ENCODE measurements at places on chromosomes 1 and 21.

DNA sequence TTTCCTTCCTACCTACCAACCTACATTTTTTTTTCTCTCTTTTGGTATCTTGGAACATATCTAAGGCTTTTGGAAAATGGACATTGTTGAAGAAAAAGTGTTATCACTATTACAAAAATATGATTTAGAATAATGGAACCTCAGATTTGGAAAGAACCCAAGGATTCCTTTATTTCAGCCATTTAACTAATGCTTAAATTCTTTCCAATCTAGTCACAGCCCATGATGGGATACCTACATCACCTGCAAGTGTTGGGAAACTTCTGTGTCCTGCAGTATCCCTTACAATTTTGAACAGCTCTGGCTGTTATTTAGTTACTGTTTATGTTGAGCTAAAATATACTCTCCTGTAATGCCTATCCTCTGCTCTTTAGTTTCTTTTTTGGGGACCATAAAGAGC, 22.3 kb upstream of the APOBEC4 start:
- DNase-seq, result no peak

DNA sequence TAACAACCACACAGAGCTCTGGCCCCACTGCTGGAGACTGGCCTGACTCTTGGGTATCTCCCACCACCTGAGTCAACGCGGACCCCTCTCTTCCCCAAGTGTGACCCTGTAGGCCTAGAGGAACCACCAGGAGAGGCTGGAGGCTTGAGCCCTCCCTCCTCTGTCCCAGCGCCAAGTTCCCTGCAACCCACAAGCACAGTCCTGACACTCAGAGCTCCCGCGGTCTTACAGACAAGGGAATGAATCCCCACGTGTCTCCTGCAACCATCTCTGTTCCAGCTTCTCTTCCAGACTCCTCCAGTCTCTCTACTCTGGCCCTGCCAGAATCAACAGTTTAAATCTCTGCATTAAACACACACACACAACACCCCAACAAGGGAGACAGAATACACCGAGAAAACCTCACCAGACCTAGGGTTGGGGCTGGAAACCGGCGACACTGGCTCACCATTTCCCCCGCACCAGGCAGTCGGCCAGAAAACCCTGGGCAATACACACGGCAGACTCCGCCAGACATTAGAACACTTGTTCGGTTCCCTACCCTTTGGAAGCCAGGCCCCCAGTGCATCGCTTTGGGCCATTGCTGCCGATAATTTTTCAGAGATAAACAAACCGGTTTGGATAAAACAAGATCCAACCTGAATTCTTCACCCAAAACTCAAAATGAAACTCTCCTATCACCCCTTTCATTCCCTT, 21.7 kb downstream of the CASZ1 start:
- no peak for DNase-seq

GRCh38 chr1:164813776-164814175, 254.8 kb downstream of the PBX1 start:
- DNase-seq, result no peak

DNA sequence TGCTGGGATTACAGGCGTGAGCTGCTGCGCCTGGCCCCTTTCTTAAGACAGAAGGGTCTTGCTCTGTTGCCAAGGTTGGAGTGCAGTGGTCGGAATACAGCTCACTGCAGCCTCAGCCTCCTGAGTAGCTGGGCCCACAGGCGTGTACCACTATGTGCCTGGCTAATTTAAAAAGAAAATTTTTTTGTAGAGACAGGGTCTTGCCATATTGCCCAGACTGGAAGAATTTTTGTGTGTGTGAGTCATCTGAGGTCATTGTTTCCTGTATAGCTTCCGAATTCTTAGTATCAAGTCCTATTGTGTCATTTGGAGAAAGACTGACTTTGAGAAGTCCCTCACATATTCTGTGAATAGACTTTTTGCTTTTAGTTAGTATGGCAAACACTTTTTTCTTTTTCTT, 4.7 kb downstream of the SZRD1 start:
- peak; percentile 39 for DNase-seq

Measured in fibroblast of villous mesenchyme (primary cell).